ENCODE measurements at places on chromosomes 5 and 9.

DNA sequence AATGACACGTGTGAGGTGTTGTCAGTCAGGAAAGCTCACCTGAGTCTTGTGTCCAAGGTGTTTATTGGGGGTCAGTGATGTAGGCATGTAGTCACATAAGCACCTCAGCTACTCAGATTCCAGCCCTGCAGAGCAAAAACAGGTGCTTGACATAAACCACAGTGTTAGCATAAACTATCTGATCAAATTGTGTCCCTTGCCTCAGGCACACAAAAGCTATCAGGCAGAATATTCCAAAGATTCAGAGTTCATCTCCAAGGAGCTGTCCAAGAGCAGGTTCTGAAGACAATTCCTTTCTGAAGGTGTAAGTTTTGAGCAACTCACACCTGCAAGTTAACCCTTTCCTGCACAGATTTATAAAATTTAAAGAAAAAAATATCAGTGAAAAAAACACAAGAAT, 102.2 kb upstream of the ITGA1 start:
- DNase-seq = no peak

- no peak for DNase-seq
These were observed 743.3 kb upstream of the PTPRD start for GRCh38 chr9:11356067-11356466.

DNA sequence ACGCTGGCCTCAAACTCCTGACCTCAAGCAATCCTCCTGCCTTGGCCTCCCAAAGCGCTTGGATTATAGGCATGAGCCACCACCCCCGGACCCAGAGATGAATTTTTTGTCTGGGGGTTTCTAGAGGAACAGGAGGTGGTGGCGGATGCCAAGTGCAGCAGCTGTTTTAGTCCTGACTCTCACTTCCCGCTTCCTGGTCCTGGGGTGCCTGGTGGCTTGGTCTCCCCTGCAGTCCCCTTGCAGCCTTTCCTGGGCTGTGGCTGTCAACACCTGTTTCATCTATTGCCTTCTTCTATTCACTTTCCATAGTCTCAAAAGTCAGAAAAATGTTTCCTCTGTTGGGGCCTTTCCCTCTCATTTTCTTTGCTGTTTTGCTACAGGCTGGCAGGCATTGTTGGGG, 6.5 kb upstream of the NHP2 start:
- no peak for DNase-seq

DNA sequence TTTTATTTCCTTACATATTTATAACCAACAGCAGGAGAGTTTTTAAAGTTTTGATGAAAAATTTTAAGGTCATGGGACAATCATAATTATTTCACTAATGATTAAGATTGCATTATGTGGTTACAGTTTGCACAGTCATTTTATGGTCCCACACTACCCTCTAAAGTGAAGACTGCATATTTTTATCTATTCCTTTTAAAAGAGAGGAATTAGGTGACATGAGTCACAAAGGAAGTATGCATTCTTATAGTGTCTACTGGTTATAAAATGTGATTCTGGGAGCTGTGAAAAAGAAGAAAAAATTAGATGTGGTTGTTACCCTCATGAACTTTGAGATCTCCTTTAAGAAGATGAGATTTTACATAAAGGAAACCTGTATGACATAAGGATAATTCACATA, 87.9 kb upstream of the GRIA1 start:
- DNase-seq = no peak

DNA sequence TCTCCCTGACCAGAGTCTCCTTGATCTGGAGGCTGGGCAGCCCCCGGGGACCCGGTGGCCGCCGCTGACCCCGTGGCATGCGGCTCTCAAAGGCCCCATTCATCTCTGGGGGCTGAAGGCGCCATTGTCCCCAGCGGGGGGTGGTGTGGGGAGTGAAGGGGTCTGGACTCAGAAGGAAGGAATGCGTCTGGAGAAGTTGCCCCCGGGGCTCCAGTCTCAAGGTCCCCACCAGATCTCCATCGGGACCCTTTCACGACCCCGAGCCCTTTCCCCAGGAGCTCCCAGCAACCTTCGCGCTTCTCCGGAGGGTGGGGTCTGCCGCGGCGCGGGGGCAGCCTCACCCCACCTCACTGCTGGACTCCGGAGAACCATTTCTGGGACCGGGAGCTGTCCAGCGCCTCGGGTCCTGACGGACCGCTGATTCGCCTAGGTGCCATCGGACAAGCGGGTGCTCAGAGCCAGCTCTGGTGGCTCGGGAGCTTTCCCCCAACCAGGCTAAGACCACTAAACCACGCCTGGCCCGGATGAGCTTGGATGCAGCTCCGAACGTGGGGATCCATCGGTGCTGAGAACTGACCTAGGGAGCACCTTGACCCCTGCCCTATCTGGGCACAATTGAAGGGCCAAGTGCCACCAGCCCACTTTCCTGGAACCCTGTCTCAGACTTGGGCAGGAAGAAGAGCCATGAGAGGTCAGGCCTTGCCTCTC, 5.1 kb upstream of the PCDH1 start:
- DNase-seq = no peak

GRCh38 chr9:35518225-35518821, 28.4 kb downstream of the RUSC2 start:
- DNase-seq = no peak

- no peak for DNase-seq
These were observed 17.1 kb downstream of the FCN2 start for GRCh38 chr9:134897584-134898170.

All from stimulated activated CD8-positive, alpha-beta memory T cell treated with anti-CD3 and anti-CD28 coated beads, Interleukin-4, amount 100 ng/mL, for 1 hour (primary cell).